ENCODE measurements at places on chromosomes 1 and 21. TPM values are rescaled to one million over a fixed set of nuclear protein-coding genes. Genes with fewer than 3 reads are reported as not detected.
A peak's percentile ranks its signal among the peaks of the same experiment; 100 is the strongest.

TMEM82 gene
- total RNA-seq: not detected

CDK18 gene
- total RNA-seq: 195 TPM

SPATA21 gene
- total RNA-seq: not detected

CD1E gene
- not detected for total RNA-seq

CHIA gene
- total RNA-seq: not detected

SDC3 gene
- total RNA-seq: 29.7 TPM

RNF186 gene
- total RNA-seq: not detected

PGLYRP4 gene
- not detected for total RNA-seq

ERICH3 gene
- 0.11 TPM for total RNA-seq

FCRLB gene
- total RNA-seq: 0.38 TPM

KLHDC7A gene
- total RNA-seq: not detected

ABCG1 gene
- total RNA-seq: 6.3 TPM

CADM3 gene
- total RNA-seq: 1.0 TPM

CRP gene
- total RNA-seq: not detected

PROK1 gene
- total RNA-seq: 0.46 TPM

DNA sequence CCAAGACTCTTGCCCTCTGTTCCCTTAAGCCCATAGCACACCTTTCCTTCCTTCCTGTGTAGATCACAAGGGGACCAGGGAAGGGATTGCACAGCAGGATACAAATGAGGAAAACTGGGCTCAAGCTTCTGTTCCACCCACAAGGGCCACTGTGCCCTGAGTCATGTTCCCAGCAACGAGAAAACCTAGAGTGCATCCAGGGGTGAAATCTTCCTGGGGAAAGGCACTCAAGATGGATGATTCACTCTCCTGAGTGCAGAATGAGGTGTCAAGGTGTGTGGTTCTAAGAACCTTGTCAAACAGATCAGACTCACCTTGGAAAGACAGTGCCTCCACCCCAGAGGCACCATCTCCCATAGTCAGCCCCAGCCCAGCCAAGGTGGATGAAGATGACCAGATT is 40.7 kb upstream of the EYA3 start:
- DNase-seq: no peak

DNA sequence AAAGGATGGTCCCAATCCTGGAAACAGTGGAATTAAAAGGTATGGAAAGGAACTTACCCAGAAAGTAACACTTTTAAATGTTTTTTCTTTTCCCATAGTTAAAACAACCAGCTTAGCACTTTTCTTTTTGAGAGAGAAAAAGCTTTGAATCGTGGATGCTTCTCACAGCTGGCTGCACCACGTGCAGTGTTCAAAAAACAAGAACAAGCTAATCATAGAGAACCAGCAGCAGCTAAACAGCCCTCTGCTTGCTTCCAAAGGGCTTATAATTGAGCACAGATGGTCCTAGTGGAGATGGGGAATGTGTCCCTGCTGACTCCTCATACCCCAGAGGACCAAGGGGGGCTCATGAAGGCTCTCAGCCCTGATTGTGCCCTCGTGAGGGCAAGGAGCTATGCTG is 26.4 kb downstream of the UTP25 start:
- no peak for DNase-seq

DNA sequence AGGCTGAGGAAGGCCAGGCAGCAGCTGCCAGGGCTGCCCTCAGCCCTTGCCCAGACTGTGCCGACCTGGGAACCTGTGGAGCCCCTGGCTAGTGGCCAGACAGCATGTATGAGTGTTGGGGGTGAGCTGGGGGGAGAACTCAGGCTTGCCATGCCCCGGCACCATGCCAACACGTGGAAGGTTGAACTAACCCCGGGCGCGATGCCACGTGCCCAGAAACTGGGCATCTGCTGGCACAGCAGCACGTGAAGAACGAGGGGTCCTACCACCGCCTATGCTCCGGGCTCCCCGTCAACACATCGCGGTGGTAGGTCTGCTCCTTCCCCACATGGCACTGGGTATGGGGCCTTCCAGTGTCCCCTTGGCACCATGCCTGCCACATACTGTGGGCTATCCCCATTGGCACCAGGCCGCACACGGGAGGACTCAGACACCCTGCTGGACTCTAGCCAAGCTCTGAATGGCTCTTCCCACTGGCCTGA is 68.7 kb downstream of the CASZ1 start:
- no peak for DNase-seq

GRCh38 chr1:183630748-183631147 is 4.8 kb downstream of the ARPC5 start:
- DNase-seq: no peak

GRCh38 chr1:91724231-91724630 is 161.7 kb downstream of the TGFBR3 start:
- no peak for DNase-seq

GRCh38 chr21:42306366-42307035 is 8.7 kb downstream of the TFF3 start:
- peak; percentile 44 for DNase-seq

- no peak for DNase-seq
Observed at GRCh38 chr1:4346131-4346530, 308.3 kb upstream of the AJAP1 start.

DNA sequence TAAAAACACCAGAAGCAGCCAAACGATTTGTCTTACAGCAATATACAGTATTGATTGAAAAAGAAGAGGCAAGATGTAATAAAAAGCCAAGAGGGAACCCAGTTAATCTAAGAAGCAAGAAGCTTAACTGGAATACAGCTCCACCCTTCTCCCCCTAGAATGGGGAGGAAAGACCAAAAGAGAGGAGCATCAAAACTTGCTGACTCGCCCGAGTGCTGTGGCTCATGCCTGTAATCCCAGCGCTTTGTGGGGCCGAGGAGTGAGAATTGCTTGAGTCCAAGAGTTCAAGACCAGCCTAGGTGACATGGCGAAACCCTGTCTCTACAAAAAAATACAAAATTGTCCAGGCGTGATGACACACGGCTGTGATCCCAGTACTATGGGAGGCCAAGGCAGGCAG is 32.2 kb downstream of the BRWD1 start:
- DNase-seq: no peak

GRCh38 chr1:231814021-231814420 is 187.4 kb downstream of the DISC1 start:
- DNase-seq: no peak

DNA sequence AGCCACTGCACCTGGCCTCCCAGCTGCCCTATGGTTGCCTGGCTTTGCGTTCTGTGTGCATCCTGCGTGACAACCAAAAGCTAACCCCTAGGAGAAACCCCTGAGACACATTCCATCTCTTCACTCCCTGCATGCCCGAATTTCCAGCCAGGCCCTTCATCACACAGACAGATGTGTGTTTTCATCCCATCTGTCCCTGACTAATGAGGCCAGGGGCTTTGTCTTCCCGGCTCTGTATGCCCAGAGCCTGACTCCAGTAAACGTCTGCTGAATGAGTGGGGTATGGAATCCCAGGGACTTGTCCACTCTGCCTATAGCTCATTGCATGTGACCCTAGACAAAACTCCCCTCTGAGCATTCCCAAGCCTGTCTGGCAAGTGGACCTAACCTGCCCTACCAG is 9.6 kb downstream of the ESPN start:
- DNase-seq: no peak

DNA sequence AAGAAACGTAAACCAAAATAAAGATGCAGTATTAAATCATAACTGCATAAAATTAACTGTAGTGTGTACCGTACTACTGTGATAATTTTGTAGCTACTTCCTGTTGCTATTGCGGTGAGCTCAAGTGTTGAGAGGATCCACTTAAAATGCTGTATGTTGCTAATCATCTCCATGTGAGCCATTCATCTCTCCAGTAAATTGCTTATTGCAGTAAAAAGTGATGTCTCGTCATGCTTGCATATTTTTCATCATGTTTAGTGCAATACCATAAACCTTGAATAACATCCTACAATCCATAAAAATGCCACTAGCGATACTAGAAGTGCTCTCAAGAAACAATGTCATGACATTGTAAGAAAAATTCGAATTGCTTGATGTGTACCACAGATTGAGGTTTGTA is 66.3 kb downstream of the RAVER2 start:
- no peak for DNase-seq

DNA sequence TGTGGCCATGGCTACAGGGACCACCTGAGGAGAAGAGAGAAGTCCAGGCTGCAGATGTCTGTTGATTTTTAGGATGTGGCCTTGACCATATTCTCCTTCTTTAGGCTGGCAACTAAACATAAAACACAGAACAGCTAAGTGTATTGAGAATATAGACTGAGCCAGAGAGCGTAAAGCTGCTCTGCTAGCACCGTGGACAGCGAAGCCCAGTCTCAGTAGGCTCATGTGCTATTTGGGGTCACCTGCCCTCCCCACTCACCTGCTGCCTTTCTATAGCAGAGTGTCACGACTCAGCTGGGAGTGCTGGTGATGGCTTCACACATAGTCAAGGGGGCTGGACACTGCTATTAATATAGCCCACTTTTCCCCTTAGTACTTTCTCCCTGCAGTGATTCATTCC is 278.5 kb downstream of the KCNH1 start:
- no peak for DNase-seq

DNA sequence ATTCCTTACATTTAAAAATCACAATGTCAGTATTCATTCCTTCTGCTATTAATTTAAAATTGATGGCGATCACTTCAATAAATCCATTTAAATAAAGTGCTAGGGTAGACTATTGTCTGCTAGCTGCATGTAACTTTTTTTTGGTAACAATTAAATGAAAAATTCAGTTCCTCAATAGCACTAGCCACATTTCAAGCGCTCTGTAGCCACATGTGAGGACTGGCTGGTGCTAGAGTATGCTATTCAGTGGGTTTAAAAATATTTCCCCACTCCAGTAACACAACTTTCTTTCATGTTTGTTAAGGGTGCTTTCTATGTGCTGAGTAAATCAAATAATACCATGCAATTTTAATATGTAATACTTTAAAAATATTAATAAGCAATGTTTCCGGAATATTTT is 108.2 kb downstream of the LTN1 start:
- no peak for DNase-seq

GRCh38 chr1:196567238-196567637 is 41.0 kb downstream of the KCNT2 start:
- no peak for DNase-seq

- DNase-seq: no peak
Observed at GRCh38 chr1:161190962-161191521, 7.8 kb downstream of the ADAMTS4 start.

GRCh38 chr1:24898909-24899439 is 31.1 kb downstream of the RUNX3 start:
- DNase-seq: no peak

GRCh38 chr21:42799948-42800347 is 79.4 kb downstream of the WDR4 start:
- DNase-seq: no peak

DNA sequence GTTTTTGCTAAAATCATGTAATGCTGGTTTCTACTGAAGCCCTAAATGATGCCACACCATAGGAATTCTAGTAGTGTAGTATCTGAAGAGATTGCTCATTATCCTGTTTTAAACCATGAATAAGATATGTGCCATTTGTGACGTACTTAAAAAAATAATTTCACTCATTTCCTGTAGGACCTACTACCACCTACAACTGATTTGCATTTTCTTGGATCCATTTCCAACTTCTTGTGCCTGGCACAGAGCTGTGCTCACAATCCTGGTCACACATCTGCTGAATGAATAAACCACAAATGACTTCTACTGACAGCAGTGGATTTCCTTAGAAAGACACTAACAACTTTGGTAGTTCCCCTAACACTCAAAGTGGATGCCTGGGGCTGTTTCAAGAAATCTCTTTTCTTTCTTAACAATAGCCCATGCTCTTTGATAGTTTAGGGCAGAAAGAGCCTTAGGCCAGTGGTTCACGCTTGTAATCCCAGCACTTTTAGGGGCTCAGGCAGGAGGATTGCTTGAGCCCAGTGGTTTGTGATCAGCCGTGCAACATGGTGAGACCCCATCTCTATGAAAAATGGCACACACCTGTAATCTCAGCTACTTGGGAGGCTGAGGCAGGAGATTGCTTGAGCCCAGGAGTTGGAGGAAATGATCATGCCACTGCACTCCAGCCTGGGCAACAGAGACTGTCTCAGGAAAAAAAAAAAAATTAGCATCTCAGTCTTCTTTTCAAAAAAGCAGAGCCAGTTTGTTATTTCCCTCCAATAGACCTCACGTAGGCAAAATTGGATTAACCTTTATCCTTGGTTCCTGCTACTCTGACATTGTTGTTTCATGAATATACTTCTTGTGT is 13.0 kb upstream of the BATF3 start:
- no peak for DNase-seq

- no peak for DNase-seq
Observed at GRCh38 chr1:109256971-109257681, 7.8 kb downstream of the CELSR2 start.

- DNase-seq: no peak
Observed at GRCh38 chr1:185984113-185984836, 250.1 kb downstream of the HMCN1 start.

DNA sequence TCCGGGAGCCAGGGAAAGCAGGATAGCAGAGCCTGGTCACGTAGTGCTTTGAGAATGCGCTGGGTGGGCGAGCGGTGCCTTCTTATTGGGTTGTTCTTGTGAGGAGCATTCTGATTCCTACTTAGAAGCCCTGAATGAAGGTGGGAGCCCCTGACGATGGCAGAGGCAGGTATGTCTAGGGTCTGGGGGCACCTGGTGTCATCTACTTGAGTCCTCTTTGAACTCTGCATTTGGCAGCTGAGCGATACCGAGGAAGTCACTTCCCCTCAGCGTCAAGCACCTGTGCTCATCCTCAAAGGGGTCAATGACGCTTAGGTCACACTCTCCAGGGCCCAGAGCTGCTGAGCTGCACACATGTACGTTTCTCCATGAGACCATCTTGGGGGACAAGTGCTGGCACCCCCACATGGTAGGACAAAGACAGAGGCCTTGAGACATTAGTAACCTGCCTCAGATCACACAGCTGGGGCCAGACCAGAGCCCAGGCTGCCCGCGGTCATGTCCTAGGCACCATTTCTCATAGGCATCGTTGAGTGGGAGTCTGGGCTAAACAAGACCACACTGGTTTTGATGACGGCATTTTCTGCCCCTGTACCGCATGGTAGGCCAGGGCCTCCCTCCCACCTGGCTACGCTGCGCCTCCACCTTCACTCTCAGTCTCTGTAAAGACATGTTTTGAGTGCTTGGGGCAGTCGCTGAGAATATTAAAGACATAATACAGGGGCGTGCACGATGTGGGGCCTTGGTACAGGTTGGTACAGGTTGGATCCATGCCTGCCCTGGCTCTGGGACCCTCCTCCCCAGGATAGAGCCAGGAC is 69.1 kb upstream of the ABCG1 start:
- peak; percentile 56 for DNase-seq
